Foreskin keratinocyte (primary cell): ENCODE measurements at places on chromosomes 2 and 18.

DNA sequence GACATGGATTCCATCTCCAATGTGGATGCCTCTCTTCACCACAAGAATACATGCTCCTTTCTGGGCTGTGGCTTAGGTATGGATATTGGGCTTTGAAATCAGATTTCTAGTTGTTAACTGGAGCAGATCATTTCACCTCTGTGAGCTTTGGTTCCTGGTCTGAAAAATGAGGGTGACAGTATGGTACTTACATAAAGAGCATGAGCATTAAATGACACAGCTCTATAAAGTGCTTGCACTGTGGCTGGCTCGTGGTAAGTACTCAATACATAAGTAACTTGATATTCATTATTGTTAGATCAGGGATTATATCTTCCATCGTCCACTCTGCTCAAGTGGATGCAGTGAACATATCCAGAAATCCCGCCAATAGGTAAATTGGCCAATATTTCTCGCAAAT is 33.4 kb downstream of the ARHGAP25 start:
- no peak for DNase-seq

GRCh38 chr2:12929758-12930157 is 213.0 kb downstream of the TRIB2 start:
- DNase-seq: no peak

GRCh38 chr18:70041459-70042050 is 93.9 kb upstream of the CD226 start:
- DNase-seq: no peak

DNA sequence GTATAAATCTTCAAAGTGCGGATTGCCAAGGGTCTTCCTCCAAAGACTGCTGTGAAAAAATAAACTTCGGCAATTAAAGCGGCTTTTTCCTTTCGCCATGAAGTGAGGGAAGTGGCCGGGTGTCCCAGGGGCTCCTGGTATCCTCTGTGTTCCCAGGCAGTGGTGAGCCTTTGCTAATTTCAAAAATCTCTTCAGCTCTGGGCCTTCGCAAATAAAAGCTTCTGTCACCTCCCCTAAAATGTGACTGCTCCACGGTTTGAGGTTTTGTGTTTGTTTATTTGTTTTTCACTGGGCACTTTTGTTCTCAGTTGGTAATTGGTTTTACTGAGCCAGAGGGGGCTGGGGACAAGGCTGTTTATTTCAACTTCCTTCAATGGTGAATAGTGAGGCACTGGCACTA is 270.1 kb upstream of the POU3F3 start:
- no peak for DNase-seq
